ENCODE measurements at places on chromosomes 4 and X.

GRCh38 chrX:63657821-63658220 lies 127.2 kb downstream of the ARHGEF9 start:
- no peak for DNase-seq

- DNase-seq: no peak
Measured at GRCh38 chr4:184346682-184347081, 127.7 kb downstream of the IRF2 start.

DNA sequence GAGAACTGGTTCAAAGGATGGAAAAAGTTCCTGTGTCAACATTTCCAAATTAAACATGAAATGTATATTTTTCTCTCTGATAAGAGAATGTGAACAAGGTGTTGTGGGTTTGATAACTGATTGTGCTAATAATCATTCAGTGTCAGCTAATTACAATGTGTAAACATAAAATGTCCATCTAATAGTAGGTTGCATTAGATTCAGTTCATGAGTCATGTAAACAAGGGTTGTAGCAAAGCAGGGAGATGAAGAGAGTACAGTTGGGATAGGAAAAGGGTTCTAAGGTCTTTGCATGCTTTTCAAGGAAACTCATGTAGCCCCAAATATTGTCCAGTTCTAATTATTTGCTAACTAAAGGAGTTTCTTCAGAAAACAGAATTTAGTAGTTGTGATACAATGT lies 55.4 kb downstream of the DCLK2 start:
- DNase-seq: no peak

DNA sequence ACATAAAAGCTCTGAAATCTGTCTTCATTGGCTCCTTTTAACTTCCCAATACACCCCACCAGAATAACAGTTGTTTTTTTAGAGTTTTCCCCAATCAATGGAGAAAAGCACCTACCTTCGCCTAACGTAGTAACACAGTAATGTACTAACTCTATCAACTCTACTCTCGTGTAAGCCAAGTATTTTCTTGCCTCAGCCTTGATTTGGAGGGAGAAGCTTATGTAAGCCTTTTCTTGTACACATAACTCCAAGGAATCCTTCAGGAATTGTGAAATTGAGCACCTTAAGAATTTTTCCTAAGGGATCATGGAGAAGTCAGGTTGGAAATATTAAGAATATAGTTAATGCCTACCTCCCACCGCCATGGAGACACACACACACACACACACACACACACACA lies 181.2 kb downstream of the RAPGEF2 start:
- no peak for DNase-seq

- no peak for DNase-seq
Measured at GRCh38 chrX:153498453-153498852, 3.7 kb downstream of the BGN start.

GRCh38 chrX:646228-646495 lies 15.6 kb downstream of the SHOX start:
- DNase-seq: no peak

GRCh38 chr4:143411527-143412419 lies 75.1 kb downstream of the GAB1 start:
- no peak for DNase-seq

GRCh38 chrX:12441381-12442128 lies 303.3 kb downstream of the FRMPD4 start:
- DNase-seq: no peak

DNA sequence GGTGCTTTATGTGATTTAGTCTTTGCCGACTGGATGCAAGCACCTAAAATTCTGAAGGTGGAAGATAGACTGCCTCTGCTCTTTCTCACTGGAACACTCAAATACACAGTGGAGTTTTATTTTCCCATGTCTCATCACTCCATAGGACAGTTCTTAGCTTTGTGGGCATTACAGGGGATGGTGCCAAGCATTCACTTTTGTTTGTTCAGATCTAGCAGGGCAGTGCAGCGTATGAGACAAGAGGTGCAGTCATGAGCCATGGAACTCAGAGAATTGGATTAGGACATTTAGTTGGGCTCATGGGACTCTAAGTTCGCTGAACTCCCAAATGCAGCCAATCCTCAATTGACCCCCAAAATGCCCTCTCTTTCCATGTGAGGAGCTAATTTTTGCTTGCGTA lies 1136.9 kb upstream of the PRKX start:
- no peak for DNase-seq

- DNase-seq: no peak
Measured at GRCh38 chr4:74235135-74235534, 73.1 kb upstream of the EPGN start.

- DNase-seq: no peak
Measured at GRCh38 chr4:8779490-8779932, 92.1 kb downstream of the HMX1 start.

GRCh38 chrX:56782791-56783449 lies 53.9 kb downstream of the NBDY start:
- DNase-seq: no peak

DNA sequence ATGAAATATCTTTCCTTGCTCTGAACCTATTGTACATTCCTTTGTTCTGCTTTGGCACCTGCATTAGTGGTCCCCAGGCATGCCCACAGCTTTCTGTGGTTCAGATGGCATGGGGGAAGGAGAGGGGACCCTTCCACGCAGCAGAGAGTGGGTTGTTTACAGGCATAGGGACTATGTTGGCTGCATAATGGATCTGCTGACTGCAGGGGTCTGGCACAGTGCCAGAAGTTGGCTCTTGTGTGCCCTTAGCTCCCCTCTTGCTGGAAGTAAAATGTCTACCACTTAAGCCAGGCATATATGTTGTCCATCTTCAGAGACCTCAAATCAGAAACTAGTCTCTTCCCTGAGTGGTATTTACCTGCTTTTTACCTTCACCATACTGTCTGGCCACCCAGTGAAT lies 651.9 kb upstream of the PCDH7 start:
- no peak for DNase-seq

DNA sequence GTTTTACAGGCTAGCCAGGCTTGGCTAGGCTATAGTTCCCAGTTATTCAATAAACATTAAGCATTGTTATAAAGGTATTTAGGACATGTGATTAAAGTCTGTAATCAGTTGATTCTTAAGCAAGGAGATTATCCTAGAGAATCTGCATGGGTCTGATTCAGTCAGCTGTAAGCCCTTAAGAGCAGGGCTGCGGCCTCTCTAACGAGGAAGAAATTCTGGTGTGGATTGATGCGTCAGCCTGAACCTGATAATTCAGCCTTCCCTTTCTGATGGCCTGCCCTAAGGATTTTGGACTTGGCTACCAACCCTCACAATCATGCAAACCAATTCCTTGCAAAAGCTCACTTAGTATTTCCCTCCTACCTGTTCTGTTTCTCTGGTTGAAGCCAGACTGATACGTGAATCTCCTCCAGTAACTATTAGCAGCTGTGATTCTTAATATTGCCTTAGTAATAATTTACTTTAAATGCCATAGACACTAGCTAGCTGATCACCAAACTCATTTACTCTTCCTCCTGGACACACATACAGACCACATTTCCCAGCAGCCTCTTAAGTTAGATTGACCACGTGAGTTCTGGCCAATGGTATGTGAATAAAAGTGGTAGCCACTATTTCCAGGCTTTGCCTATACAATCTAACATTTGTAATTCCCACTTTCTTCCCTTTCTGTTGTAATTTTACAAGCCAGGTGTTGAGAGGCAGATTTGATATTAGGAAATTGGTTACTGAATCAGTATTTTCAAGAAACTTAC lies 678.0 kb upstream of the INTU start:
- DNase-seq: no peak

- DNase-seq: peak; percentile 51
Measured at GRCh38 chr4:683982-684622, 4.8 kb downstream of the SLC49A3 start.

- DNase-seq: no peak
Measured at GRCh38 chr4:104735174-104735573, 240.5 kb upstream of the CXXC4 start.

GRCh38 chr4:26028793-26029567 lies 115.0 kb downstream of the SMIM20 start:
- DNase-seq: peak; percentile 86

GRCh38 chr4:125703443-125703842 lies 388.7 kb downstream of the FAT4 start:
- no peak for DNase-seq

DNA sequence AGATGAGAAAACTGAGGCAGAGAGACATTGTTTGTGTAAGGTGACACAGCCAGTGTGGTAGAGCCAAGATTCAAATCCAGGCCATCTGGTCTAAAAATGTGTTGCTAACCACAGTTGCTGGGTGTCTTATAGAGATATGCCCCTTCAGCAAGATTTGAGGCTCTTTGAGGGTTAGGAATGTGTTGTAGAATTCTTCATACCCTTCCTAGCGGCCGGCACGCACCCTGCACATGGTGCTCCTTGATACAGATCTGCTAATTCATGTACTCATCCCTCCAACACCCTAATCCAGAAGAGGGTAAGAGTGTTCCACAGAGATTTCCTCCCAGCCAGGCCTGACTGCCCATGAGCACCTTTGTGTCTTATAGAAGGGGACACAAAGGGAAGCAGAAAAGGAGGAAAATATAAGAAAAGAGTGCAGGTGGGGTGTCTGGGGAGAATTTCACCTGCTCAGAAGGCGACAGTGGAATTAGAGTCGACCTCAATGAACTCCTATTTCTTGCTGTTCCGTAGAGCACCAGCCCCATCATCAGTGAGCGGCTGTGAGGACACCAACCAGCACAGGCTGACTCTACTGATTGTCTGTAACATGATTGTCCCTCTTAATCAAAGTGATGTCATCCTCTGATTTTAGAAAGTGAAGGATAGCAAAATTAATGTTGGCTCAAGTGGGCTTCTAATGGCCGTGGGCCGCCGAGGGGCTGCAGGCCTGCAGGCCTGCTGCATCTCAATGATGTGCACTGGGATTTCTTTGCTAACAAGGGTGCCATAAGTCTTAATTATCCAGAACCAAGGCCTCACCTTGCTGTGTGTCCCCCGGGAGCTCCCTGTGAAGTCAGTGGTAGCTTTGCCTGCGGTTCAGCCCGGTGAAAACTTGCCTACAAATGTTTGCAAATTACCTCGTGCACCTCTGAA lies 24.2 kb upstream of the SMIM20 start:
- DNase-seq: no peak

GRCh38 chr4:102322736-102323135 lies 22.5 kb downstream of the SLC39A8 start:
- DNase-seq: no peak

GRCh38 chr4:177308847-177309521 lies 690 bp upstream of the NEIL3 start:
- no peak for DNase-seq

DNA sequence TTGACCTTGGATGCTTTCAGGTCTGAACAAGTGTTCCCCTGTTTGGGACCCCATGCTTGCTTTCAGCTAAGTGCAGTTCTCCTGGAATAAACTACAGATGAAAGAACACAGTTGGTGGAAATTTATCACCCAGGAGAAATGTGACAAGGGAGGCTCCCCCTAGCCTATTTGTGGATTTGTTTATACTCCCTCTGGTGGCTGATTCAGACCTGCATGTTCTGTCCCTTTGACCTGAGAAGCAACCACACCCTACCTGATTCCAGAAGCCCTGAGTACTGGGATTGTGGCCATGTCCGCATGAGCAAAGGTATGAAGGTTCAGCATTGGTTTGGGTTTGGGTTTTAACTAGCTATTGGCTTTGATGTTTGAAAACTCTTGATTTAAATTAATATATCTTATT lies 440.9 kb downstream of the MID1IP1 start:
- DNase-seq: peak; percentile 5

GRCh38 chrX:23513121-23513520 lies 154.2 kb upstream of the PRDX4 start:
- DNase-seq: no peak

DNA sequence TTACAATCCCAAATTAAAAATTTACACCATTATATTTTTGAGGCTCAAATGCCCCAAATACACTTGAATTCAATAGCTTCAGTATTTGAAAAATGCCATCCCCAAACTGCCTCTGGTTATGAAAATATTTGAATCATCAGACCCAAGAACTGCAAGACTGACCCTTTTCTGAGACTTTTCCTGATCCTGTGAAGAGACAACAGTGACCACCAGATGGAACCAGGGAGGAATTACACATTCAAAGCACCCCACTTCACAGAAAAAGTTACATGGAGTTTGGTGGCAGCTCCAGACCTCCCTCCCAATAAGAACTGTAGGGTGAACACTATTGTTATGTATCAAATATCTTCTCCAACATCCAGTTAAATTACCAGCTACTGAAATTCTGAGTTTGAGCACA lies 44.0 kb upstream of the SCD5 start:
- DNase-seq: no peak

- DNase-seq: no peak
Measured at GRCh38 chr4:152771741-152772533, 7.6 kb downstream of the TIGD4 start.

GRCh38 chrX:113833096-113834055 lies 750.5 kb upstream of the HTR2C start:
- DNase-seq: no peak

DNA sequence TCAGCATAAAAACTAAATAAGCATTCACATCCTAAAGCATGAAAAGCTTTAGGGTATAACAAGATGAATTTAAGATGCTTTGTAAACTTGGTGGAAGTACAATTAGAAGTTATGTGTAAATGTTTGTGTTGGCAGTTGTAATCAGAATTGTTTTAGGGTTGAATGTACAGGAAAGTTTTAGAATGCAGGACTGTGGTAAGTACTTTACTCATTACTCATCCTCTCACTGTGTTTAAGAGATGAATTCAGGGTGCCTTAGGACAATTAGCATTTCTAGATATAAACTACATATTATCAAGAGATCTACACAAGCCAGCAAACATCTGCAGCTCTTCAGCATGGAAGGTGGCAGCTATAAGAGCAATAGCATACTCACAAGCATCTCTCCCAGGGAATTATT lies 77.5 kb upstream of the ELOVL6 start:
- DNase-seq: no peak

- DNase-seq: no peak
Measured at GRCh38 chrX:34218063-34218462, 85.9 kb upstream of the FAM47A start.

DNA sequence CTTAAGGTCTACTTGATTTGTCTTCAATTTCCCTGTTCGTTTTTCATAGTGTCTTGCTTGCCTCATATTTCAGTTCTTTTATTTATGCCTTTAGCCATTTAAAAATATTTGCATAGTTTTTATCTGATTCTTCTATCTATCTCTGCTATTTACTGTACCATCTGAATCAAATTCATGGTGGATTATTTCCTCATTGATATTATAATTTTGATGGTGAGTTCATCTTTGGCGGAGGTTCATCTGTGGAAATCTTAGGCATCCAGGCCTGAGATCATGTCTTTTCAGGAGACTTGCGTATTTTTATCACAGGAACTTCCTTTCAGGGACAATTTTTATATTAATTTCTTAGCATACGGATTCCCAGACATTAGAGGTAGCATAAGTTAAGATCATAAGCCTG lies 275.2 kb downstream of the STPG2 start:
- DNase-seq: no peak

DNA sequence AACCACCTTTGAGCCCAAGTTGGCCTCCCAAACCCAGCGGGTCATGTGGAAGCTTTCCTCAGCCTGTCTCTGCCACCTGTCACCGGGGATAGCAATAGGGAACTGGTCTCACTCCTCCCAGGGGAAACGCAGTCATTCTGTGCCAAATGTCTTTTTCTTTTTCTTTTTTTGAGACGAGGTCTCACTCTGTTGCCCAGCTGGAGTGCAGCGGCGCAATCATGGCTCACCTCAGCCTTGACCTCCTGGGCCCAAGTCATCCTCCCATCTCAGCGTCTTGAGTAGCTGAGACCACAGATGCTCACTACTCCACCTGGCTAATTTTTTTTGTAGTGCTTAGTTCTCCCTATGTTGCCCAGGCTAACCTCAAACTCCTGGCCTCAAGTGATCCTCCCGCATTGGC lies 40.3 kb downstream of the MED28 start:
- no peak for DNase-seq

- no peak for DNase-seq
Measured at GRCh38 chr4:158827543-158827981, 58.7 kb downstream of the FNIP2 start.

GRCh38 chr4:67616478-67616877 lies 58.0 kb downstream of the STAP1 start:
- no peak for DNase-seq
